ENCODE measurements at places on chromosomes 16 and 17.

- no peak for DNase-seq
Observed at GRCh38 chr17:48611213-48611612, 396 bp upstream of the HOXB7 start.

GRCh38 chr17:82064433-82065192 is 991 bp downstream of the DUS1L start:
- no peak for DNase-seq

DNA sequence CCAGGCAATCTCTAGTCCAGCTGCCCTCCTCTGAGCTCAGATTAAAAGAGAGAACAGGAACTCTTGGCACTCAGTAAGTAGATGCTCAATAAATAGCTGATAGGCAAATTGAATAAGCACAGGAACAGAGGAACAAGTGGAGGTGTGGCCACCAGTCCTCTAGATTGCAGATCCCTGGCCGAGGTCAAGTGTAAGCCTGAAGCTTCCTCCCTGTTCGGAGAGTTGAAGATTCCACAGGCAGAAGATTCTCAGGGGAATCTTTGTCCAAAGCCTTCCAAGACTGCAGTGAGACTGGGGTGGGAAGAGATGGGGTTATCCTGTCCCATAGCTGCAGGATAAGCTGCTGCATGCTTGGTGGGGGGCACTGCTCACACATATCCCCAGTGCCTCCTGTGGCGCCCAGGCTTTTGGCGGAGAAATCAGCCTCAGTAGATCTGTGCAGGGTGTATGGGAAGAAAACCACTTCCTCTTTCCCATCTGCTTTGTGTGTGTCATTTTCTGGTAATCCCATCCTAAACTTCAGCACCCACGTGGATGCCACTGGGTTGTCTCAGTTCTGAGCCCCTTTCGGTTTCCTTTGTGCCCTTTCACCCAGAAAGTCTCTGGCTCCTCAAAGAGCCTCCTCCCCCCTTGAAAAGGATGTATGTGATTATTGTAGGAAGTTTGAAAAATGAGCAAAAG is 12.1 kb downstream of the CD300A start:
- DNase-seq = no peak

DNA sequence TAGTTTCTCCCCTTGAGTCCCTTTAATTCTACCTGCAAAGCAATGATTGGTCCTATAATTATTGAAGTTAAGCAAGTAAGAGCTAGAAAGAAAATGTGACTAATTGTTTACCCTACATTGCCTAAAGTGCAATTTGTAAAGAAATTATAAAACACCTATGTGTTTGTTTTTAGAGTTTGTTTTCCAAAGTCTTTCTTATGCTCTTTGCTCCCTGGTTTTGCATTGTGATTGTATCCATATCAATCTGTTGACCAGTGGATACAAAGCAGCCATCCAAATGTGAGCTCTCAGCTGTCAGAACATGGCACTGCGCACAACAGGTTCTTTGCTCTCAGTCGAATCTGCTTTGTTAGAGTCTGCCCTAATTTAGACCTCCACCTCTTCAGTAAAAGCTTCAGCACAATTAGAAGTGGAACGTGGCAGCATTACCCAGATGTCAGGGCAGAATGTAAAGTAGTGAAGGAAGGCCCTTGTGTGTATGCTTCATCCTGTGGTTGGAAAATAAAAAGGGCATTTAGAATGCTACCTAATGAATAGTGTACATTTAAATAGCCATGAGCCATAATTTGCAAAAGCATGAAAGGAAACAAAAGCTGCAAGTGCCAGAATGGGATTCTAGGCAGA is 70.5 kb downstream of the AATF start:
- DNase-seq = no peak

GRCh38 chr16:68022278-68022727 is 729 bp downstream of the DDX28 start:
- DNase-seq = no peak

DNA sequence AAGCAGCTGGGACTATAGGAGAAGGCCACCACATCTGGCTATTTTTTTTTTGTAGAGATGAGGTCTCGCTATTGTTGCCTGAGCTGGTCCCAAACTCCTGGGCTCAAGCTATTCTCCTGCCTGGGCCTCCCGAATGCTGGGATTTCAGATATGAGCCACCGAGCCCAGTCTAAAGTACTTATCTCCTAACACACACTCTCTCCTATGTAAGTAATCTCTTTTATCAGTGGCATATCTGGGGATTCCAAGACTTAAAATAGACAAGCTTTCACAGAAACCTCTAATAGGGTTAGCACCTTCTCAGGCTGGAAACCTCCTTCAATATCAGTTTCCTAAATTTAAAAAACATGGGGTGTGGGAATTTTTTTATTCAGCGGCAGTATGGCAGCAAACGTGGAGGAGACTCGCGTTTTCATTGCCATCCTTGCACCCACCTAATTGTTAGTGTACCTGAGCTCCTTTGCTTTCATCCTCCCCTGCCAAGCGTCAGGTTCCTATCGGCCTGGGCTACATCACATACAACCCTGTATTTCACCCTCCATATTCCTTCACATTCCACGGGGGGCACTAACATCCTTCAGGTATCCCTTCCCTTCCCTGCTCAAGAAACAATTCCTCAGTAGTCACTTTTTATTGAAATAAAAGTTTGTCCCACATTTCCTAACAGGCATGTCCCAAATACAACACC is 1.1 kb downstream of the EZH1 start:
- no peak for DNase-seq

GRCh38 chr17:35148144-35148543 is 527 bp downstream of the UNC45B start:
- no peak for DNase-seq

DNA sequence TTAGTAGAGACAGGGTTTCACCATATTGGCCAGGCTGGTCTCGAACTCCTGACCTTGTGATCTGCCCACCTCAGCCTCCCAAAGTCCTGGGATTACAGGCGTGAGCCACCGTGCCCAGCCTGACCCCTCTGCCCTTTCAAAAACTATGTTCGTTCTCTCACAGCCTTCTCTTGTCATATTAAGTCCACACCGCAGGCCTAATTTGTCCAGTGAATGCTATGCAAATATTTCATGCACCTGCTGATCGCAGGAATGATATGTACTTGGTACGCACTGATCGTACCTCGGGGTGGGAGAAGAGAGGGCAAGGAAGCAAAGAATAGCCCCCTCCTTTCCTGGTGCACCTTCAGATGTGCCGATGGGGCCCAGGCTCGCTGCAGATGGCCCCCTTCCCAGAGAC is 3.0 kb upstream of the BIRC5 start:
- no peak for DNase-seq

- DNase-seq = no peak
Observed at GRCh38 chr17:14594690-14595089, 293.8 kb downstream of the HS3ST3B1 start.

DNA sequence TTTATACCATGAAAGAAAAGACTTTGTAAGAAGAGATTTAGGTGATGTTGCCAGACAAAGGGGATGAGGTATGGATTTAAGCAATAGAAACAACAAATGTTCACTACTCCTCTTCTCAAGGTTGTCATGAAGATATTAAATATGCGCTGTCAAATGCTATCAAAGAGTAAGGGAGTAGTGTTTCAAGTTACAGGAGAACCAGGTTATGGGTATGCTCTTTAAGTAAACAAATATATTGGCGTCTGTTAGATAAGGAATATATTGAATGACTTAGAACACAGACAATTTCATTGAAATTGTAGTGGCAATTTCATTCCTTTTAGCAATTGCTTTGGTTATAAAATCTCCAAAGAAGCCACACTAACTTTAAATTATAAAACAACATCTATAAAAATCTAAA is 229.0 kb downstream of the FTO start:
- DNase-seq = no peak

- DNase-seq = peak; percentile 27
Observed at GRCh38 chr17:49779739-49780231, 8.7 kb upstream of the KAT7 start.

DNA sequence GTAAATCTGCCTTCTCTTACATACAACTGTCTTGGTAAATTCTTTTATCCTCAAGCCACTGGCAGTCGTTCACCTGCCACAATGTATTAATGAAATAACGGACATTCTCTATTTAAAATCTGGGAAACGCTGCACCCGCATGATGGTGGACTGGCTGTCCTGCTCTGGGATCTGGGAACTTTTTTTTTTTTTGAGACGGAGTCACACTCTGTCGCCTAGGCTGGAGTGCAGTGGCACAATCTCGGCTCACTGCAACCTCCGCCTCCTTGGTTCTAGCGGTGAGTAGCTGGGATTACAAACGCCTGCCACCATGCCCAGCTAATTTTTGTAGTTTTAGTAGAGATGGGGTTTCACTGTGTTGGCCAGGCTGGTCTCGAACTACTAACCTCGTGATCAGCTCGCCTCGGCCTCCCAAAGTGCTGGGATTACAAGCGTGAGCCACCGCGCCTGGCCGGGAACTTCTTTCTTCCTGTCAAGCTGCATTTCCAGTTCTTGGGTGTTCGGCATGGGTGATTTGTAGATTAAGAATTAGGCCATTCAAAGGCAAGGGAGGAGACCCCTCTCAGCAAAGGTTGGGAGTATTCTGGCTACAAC is 28.3 kb downstream of the PRDM7 start:
- DNase-seq = no peak

GRCh38 chr16:80527297-80527696 is 13.5 kb upstream of the DYNLRB2 start:
- no peak for DNase-seq

DNA sequence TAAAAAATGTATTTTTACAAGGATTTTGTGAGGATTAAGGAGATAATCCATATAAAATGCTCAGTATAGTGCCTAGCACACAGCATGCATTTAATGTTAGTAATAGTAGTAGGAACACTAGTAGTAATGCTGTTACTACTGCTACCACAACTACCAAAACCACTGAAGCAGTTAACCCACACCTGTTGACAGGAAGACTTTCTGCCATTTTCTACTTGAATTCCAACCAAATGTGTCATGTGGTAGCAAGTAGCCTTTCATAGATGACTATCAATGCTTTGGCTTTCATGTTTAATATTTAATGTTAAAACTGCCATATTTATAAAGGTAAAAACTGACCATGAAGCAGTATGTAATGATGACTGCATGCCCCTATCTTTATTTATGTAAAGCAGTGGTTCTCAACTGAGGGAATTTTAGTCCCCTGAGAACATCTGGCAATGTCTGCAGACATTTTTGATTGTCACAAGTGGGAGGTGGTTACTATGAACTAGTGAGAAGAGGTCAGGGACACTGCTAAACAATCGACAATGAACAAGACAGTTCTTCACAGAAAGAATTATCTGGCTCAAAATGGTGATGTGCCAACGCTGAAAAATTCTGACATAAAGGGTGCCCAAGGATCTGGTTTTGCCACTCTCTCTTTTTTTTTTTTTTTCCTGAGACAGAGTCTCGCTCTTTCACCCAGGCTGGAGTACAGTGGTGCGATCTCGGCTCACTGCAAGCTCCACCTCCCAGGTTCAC is 89.4 kb downstream of the ITFG1 start:
- DNase-seq = no peak

GRCh38 chr16:17970816-17971331 is 365.7 kb downstream of the NPIPA8 start:
- no peak for DNase-seq

- DNase-seq = no peak
Observed at GRCh38 chr17:16419074-16419928, 3.9 kb downstream of the TRPV2 start.

DNA sequence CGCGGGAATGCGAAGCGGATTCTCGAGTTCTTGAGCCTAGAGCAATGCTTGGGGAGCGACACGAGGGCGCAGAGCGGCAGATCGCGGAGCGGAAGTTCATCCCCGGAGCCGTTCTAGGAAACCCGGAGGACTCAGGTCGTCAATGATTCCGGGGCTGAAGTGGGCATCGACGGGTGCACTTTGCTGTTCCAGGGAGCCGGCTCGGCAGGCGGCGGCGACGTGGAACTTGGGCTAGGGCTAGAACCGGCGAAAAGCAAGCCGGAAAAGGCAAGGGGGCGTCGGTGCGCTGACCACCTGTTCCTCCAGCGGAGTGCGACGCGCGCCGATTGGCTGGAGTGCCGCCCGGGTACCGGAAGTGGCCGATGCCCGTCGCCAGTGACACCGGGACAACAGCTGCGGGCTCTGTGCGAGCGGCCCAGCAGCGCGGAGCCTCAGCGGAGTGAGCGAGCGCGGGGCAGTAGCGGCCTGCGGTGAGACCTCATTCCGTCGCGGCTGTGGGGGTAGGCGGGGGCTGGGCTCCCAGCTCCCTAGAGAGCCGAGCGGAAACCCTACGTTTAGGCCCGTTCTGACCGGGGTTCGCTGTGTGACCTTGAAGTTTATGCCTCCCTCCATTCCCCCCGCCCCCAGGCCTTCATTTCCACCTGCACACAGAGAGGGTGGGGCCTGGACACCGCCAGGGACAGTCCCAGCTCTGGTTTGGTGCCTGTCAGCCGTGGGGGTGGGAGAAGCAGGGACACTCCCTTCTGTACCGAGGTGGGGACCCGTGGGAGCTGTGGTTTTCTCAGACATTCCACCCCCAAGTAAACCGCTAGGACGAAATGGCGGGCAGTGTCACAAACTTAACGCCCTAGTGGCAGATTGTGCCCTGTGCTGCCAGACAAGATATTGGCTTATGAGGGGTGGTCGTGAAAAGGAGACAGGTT is at the start of gene ZFP3:
TSS of gene ZFP3 (plus strand) at position 362 of the 923 bp plus-strand sequence. CDS start 13,038 bp downstream, outside the sequence.
- DNase-seq = peak; percentile 98

GRCh38 chr17:1899403-1900000 is 69.7 kb downstream of the RPA1 start:
- no peak for DNase-seq

DNA sequence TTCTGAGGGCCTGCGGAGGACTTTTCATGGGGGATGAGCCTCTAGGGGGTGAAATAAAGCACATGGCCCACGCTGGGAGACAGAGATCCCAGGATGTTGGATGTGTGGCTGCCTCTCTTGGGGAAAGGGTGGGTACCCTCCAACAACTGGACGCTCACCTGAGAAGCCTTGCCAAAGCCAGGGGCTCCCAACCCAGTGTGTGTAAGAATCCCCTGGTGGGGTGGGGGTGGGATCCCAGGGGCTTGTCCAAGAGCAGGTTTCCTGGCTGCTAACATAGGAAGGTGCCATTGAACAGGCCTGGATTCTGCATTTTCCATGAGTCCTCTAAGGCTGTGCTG is 587 bp downstream of the SNX20 start:
- DNase-seq = no peak

DNA sequence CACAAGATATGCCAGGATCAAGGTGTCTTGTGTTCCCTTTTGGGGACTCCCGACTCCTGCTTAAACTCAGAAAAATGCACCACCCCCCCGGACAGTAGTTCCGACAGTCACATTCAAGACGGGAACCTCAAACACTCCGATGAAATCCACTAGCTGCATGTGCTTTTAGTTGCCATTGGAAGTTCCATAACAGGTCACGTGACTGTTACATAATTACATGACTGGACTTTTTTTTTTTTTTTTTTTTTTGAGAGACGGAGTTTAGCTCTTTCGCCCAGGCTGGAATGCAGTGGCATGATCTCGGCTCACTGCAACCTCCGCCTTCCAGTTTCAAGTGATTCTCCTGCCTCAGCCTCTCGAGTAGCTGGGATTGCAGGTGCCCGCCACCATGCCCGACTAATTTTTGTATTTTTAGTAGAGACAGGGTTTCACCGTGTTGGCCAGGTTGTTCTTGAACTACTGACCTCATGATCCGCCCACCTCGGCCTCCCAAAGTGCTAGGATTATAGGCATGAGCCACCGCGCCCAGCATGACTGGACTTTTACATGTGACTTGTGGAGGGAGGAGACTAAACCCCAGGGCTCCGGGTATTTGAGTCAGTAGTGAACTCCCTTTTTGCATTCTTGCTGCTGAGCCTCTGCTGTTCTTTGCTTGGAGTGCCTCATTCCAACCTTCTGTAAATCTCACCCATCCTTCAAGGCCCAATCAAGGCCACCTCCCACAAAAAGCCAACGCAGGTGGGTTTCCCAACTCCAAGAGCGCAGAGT is 1.6 kb downstream of the SIRT7 start:
- DNase-seq = no peak

Measured in retina (tissue), 1 donor.